ENCODE measurements at places on chromosomes 12 and 14.

- no peak for DNase-seq
Measured at GRCh38 chr14:33922125-33922524, 28.7 kb downstream of the EGLN3 start.

DNA sequence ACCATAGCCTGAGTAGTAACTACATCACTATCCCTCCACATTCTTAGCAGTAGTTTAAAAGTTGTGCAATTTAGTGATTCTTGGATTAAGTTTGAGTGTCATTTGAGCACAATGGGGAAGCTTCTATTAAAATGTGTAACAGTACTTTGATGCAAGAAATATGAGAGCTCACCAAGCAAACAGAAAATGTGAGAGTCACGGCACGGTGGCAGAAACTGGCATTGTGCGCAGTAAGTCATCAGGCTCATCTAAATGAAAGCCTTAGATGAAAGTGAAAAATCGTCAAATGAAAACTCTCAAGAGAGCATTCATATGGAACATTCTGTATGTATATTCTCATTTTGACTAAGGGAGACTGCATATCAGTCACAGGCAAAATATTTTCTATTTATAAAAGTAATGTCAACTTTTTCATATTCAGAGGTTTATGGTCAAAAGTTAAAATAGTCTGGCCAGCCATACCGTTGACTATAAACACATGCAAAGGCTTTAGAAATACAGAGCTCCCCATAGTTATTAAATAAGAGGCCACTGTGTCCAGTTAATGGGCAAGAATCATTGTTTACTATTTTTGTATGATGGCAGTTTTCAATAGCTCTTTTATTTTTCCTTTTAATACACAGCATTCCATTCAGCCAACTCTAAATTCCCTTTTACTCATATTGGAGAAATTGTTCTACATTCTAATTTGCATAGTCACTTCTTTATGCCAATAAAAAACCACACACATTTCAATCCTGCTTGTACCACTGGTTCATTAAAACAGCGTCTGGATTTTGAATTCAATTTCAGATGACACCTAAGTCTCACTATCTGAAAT lies 167.9 kb downstream of the PRKD1 start:
- no peak for DNase-seq

GRCh38 chr12:116365606-116366455 lies 88.3 kb upstream of the MED13L start:
- no peak for DNase-seq

GRCh38 chr12:38911611-38912010 lies 6.2 kb upstream of the CPNE8 start:
- DNase-seq: no peak

- DNase-seq: no peak
Measured at GRCh38 chr12:119676022-119676421, 8.1 kb downstream of the PRKAB1 start.

GRCh38 chr12:120403869-120404268 lies 34.0 kb upstream of the COX6A1 start:
- no peak for DNase-seq

DNA sequence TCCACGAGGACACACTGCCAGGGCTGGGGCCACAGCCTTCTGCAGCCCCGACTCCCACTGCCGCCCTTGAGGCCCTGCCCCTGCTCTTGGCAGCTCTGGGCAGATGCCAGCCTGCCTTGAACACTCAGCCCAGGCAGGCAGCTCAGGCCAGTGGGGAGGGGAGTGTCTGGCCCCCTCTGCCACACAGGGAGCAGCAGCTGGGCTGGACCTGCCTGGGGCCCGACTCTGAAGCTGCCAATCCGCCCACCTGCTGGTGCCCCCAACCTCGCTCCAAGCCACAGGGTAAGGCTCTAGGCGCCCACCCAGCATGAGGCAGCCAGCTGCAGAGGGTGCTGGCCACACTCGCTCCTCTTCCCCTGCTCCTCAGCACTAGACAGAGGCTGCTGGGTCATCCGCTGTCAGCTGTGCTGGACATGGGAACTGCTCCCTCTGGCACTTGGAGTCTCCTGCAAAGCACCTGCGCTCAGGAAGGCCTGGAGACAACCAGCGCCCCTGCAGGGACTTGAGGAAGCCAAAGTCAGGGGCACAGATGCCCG lies 24.6 kb upstream of the NUDT14 start:
- no peak for DNase-seq

Data from fibroblast of skin of left biceps (primary cell).